ENCODE measurements at places on chromosomes 2 and 18. TPM values are rescaled to one million over a fixed set of nuclear protein-coding genes. Genes with fewer than 3 reads are reported as not detected.

The SMAD4 gene
- 102 TPM for total RNA-seq

DNA sequence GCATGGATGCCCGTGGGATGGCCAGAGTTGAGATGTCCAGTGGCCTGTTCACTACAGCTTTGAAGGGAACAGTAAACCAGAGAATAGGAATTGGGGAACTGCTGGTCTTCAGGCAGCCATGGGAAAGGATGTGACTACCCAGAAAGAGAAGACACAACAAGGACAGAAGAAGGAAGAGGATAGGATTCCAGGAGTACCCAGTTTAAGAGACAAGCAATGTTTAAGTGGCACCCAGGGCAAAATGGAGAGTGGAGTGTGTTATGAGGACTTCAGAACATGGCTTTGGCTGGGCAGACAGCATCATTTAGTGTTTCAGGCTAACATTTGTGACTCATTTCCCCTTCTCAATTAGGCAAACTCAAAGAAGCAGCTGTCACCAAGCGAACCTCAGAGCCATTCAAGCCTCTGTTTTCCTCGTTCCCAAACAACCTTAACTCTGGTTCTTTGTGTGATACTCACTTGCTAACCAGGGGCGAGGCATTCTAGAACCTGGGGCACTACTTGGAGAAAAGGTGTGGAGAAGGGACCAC lies 4.0 kb upstream of the FAM124B start:
- no peak for DNase-seq

GRCh38 chr2:143415571-143415970 lies 286.4 kb downstream of the ARHGAP15 start:
- no peak for DNase-seq

DNA sequence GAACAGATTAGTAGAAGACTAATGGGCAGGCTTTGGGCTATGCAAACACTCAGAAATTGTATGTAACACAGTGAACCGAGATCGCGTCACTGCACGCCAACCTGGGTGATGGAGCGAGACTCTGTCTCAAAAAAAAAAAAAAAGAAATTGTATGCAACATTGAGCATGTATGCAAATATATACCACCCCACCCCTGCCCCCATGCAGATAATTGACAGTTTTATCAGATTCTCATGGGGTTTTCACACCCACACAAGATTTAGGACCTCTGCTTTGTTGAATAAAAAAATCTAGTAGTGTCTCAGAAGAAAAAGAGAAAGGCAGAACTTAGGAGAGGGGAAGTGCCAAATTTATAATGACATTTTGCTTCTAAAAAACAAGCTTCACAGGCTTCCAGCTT lies 131.6 kb upstream of the FN1 start:
- no peak for DNase-seq
